ENCODE measurements at places on chromosomes 3 and 15. TPM values are rescaled to one million over a fixed set of nuclear protein-coding genes. Genes with fewer than 3 reads are reported as not detected.
A peak's percentile ranks its signal among the peaks of the same experiment; 100 is the strongest.

Gene RBP2
- total RNA-seq: not detected

DNA sequence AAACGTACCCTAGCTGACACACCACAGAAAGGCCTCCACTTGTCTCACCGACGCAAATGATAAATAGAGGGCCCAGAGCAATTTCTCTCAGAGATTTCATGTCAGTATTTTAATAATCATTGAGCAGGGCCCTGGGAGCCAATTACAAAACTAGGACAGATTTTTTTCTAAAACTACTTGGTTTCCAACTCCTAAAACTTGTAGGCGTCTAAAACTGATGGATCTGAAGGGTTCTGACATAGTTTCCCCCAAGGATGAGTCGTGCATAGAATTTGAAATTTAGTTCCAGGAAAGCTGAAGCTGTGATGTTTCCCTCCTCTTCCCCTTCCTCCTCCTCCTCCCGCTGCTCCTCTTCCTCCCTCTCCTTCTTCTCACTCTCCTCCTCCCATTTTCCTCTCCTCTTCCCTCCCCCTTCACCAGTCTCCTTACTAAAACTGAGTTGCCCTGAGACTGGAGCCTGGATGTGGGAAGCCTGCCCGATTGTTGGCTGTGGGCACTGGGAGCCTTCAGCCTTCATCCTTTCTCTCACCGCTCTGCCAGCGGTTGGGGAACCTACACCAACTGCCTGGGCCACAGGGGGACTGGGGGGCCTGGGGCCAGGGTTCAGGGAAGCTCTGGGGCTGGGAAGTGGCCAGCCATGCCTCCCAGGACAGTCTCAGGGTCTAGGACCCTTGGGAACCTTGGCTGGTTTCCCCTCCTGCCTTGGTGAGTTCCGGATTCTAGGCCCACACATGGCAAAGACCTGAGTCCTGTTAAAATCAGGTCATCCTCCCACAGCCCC lies 73.9 kb upstream of the SLC6A11 start:
- DNase-seq: no peak

DNA sequence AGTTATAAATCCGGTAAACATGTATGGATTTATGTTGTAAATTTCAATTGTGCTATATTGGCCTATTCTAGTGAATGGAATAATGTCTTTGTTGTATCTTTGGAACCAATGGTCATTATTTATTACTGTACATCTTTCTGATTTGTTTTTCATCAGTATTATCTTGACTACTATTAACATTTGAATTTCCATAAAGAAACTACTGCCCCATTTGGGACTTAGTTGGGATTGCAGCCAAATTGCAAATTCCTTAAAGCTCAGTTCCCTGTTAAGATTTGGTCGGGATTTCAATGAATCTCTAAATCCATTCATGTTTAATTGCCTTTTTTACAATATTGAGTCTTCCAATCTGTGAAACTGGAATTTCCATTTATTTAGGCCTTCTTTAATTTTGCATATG lies 822.4 kb upstream of the CADM2 start:
- no peak for DNase-seq

- peak; percentile 22 for DNase-seq
These were observed 73.9 kb downstream of the CPN2 start for GRCh38 chr3:194277104-194277785.

DNA sequence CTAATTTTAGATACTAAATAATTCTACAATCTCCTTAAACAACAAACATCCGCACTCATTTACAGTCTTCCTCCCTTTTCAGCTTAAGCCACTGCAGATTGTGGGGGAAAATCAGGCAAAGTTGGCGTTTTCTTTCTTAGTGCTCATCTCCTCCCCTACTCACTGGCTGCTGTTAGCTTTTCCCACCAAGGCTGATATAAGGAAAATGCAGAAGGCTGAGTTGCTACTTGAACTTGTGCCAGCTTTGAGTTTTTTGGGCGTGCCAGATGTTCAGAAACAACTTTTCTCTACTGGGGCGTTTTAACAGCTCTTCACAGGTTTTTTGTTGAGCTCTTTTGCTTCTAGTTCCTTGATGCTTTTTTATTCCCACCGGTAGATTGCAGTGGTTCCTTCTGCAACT lies 222.0 kb downstream of the PYDC2 start:
- no peak for DNase-seq

Gene PPARG
- total RNA-seq: 0.37 TPM

DNA sequence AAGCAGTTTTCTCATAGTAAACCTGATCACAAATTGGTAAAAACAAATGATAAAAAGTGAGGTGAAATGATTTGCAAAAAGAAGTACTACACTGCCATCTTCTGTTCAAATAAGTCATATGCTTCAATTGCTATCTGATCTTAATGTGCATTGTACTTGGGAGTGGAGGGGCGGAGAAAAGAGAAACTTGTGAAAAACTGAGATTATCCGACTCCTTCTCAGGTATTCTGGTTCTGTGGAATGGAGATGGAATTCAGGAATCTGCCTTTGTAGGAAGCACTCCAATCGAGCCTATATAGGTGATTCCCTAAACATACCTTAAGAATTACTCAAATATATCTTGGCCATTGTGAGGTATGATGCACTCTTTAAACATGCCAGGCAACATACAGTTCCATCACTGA lies 180.6 kb downstream of the CHL1 start:
- no peak for DNase-seq

Measured in glutamatergic neuron (in vitro differentiated cells).